Ecto neural progenitor cell (in vitro differentiated cells): ENCODE measurements at places on chromosomes 12 and 14.

- DNase-seq, result no peak
Measured at GRCh38 chr14:83071888-83072501, 1538.3 kb upstream of the SEL1L start.

GRCh38 chr14:32354716-32355115 is 25.6 kb downstream of the AKAP6 start:
- DNase-seq, result no peak

DNA sequence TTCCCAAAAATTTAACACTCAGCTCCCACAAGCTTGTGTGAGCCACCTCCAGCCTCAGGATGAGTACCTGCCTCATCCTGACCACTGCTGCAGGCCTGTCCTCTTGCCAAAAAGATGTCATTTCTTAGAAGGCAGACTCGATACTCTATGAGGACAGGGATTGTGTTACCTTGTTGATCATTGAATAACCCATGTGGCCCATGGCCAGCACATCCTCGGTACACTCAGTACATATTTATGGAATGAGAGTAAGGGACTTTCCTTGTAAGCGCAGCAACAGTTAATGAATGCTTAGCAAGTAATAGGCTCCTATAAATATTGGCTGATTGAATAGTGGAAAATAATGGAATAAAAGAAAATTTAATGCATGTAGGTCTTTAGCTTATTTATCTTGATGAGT is 15.3 kb upstream of the DGLUCY start:
- no peak for DNase-seq

GRCh38 chr14:35861204-35861868 is 35.2 kb downstream of the BRMS1L start:
- no peak for DNase-seq

DNA sequence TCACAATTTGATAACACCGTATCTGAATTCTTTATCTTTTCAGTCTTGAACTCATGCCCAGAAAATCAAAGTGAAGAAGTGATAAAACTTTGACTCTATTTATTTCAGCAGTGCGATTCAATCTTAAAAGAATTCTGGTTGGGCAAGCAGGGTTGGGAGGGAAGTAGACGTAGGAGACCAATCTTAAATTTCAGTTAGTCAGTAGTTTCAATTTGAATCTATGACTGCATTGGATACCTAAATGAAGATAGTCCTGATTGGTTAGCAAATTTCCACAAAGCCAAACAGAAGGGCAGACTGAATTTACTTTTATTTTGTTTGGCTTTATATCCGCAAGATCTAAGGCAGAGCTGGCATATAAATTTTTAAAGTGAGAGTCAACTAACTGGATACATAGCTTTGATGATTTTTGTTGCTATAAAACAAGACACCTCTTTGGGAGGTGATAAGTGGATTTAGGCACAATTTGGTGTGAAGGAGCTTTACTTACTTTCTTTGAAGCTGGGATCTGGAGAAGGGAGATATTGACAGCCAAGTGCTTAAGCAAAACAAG is 2.6 kb downstream of the ACSS3 start:
- DNase-seq, result no peak
